Stimulated activated CD8-positive, alpha-beta memory T cell treated with anti-CD3 and anti-CD28 coated beads, Interleukin-15, amount 100 ng/mL, for 48 hours (primary cell): ENCODE measurements at places on chromosomes 11 and 22.

DNA sequence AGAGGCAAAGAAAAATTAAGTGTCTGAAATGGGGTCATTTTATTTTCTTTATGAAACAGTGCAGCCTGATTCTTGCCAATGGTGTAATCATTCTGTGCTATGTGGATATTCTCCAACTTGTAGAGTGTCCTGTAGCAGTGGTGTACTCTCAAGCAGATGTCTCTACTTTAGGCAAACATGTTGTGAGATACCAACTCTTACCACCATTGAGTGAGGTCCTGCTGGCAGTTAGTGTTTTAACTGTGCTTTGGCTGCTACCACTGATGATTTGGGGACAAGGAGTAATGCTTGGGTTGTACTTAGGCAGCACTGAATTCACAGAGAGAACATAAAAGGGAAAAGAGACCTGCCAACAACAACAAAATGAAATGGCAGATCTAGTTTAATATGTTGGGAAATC is 122.5 kb downstream of the APIP start:
- no peak for DNase-seq

DNA sequence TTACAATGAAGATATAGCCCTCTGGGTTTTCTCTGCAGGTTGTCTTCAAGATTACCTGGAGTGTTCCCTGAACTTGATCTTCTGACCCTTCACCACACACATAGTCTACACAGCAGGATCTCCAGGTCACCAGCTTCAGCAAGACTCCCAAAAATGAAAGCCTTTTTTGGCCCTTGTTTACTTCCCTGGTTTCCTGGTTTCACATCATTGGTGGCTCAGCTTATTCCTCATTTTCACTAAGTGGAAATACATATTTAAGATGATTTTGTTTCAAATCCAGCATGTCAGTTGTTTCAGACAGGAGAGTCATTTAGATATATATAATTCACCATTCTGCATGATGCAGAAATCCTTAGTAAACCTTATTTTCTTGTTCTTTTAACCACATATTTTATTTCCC is 41.6 kb upstream of the MPEG1 start:
- no peak for DNase-seq

DNA sequence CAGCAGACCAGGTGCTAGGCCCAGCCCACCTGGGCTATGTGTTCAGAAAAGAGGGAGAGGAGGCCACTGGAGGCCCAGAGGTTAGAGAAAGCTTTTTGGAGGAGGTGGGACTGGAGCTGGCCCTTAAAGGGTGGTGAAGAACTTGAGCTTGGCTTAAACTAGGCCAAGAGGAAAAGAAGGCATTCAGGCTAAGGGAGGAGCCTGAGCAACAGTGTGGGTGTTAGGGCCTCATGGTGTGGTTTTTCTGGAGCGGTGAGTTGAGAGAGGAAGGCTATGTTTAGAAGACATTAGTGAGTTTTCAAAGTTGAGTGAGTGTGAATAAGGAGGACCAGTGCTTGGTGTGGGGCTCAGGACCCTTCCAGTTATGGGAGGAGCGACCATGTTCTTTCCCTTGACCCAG is 6.2 kb downstream of the TAF6L start:
- DNase-seq: no peak

- no peak for DNase-seq
Observed at GRCh38 chr11:115693002-115693401, 188.8 kb upstream of the CADM1 start.

GRCh38 chr11:10444725-10445315 is 10.2 kb upstream of the AMPD3 start:
- DNase-seq: no peak

- no peak for DNase-seq
Observed at GRCh38 chr11:56841210-56841810, 92.8 kb upstream of the OR9G4 start.

DNA sequence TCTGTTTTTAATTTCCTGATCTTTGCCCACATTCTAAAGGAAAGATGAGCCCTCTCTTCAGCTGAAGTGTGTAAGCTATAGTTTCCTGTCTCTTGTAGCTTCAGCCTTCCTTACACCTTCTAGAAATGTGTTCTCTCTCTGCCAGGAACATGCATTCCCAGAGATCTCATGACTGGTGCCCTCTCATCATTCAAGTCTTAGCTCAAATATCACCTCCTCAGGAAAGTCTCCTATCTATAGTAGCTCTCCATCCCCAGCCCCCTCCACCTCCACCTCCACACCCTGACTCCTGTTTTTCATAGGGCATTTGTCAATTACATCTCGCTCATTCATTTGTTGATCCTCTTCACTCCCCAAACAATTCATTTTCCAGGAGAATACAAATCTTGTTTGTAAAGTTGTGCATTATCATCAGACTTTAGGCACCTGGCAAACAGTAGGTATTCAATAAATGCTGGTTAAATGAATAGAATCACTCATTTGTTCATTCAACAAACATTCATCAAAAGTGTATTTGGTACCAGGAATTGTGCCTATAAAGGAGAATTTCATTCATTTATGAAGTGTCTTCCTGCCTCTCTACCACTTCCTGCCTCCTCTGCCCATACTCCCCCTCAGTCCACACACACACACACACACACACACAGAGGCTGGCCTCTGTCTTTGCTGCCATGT is 160.3 kb downstream of the BBOX1 start:
- no peak for DNase-seq

DNA sequence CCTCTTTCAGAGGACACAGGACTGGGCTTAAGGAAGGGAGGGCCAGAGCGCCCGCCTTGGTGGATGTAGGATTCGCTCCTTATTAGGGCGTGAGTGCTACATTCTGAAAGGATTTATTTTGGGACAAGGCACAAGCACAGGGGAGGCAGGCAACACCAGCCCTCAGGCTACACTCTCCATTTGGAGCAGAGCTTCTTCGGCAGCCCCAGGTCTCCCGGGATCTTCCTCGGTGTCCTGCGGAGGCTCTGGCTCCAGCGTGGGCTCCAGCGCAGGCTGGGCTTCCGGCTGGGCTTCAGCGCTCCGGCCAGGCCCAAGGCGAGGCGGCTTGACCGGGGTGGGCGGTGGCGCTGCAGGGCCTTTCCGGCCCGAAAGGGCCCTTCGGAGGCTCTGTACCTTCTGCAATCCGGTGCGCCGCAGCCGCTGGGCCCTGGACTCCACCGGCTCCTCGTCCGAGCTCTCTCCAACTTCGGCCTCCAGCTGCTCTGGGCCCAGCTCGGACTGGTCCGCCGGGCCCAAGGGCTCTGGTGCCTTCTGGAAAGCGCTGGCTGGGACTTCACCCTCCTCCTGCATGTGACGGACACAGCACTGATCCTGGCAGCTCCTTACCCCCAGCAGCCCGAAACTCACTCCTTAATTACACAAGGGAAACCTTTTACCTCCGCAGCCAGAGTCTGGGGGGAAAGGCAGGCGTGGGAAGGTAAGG is 1.1 kb downstream of the CAVIN3 start:
- no peak for DNase-seq

DNA sequence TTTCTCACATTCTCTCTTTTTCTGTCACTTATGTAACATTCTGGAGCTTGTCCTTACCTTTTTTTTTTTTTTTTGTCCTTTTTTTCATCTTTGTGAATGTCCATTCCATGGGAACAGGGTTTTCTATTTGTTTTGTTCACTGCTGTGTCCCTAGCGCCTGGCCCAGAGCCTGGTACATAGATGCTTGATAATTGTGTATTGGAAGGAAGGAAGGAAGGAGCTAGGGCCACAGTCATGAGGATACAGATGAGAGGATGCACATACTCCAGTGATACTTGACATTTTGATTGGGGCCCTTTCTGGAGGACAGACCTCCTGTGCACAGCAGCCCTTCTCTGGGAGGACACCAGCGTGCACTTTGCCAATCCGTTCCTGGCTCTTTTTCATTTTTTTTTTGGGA is 68.9 kb downstream of the KIAA1671 start:
- DNase-seq: no peak

GRCh38 chr22:44956840-44957767 is 52.7 kb downstream of the PHF21B start:
- DNase-seq: no peak

DNA sequence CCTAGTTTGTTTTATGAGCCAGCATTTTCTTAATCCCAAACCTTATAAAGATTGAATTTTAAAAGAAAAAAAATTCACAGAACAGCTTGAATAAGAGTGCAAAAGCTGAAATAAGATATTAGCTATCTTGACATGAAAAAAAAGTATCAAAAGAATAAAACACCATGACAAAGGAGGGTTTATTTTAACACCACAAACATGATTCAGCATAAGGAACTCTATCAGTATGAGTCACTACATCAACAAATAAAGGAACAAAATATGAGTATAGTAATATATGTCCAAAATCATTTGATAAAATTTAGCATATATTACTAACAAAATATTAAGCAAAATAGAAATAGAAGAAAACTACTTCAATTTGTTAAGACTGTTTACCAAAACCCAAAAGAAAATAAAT is 9.6 kb upstream of the LMO1 start:
- DNase-seq: no peak

DNA sequence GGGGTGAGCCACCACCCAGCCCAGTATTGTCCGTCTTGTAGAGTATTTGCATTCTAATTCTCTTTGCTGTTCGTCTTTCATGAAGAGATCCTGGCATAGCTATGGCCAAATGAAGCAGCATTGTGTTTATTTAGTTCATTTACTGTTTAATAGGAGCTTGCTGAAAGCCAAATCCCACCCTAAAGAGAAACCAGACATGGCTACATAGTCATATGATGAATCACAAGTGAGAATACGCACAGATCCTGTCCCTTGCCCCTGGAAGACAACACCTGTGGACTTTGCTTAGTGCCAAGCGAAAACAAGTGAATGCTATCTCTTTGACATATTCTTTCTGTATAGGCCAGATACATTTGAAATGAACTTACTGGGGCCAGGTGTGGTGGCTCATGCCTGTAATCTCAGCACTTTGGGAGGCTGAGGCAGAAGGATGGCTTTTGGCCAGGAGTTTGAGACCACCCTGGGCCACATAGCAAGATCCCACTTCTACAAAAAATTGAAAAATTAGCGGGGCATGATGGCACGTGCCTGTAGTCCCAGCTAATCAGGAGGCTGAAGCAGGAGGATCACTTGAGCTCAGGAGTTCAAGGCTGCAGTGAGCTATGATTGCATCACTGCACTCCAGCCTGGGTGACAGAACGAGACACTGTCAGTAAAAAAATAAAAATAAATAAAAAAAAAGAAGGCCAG is 5.1 kb upstream of the ARFGAP3 start:
- DNase-seq: no peak

DNA sequence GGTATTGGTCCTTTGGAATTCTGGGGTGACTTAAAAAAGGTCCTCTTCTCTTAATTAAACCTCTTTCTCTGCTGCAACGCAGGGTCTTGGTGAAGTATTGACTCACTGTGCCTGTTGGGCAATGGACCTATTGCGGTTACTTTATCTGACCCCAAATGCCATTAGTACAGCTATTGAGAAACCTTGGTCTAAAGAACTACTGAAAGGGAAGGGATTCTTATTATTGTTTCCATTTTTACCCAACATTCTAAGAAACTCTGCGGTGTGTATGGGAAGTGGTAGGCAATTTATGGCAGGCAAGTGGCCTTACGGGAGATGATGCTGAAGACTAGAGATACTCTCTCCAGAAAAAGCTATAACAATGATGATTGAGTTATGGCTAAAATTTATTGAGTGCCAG is 12.5 kb downstream of the SLC6A5 start:
- DNase-seq: no peak

DNA sequence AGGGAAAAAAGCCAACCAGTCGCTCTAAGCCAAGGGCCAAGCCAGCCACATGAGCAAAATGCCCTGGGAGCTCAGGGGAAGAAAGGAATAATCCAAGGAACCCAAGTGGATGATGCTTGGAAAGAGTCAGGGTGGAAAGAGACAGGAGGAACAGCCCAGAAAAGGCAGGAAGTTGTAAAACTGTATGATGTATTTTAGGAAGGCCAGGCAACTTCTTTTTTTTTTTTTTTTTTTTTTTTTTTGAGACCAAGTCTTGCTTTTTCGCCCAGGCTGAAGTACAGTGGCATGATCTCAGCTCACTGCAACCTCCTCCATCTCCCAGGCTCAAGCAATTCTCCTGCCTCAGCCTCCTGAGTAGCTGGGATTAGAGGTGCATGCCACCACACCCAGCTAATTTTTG is 1.6 kb downstream of the LGALS12 start:
- DNase-seq: no peak

DNA sequence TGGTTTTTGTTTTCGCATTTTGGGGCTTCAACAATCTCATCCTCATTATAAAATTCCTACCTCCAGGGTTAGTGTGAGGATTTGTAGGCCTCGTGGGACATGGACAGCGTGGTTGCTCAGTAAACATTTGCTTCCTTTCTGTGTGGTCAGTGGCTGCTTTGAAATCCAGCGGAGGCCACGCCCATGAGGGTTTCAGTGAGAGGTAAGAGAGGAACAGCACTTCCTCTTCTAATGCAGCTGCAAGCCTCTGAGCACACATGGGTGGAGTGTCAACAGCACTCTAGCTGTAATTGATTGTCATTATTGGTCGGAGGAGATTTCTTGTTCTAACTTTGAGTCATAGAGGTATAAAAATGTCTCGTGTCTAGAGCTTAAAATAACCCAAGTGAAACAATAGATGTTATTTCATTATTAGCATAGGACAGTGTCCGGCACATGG is 6.0 kb upstream of the ARHGAP42 start:
- DNase-seq: no peak

DNA sequence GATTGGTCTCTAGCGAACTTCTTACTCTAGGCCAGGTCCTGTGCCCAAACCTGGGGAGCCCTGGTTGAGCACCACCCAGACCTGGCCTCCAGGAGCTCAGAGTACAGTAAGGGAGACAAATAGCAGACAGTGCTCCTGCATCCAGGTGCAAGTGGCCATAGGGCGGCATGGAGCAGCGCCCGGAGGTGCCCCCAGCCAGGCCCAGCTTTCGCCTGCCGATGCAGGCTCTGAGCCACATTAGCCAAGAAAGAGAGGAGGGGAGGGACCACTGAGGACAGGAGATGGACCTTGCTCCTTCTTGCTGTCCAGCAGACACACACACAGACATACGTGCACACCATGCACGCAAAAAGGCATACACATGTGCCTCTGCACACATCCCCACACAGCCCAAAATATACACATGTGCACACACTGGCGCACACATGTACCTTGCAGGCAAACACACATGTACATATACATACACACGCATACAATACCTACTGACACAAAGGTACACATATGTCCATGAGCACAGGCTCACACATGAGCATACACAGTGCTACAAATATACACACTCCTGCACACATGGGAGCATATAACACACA is 68.7 kb upstream of the FGF3 start:
- DNase-seq: no peak

DNA sequence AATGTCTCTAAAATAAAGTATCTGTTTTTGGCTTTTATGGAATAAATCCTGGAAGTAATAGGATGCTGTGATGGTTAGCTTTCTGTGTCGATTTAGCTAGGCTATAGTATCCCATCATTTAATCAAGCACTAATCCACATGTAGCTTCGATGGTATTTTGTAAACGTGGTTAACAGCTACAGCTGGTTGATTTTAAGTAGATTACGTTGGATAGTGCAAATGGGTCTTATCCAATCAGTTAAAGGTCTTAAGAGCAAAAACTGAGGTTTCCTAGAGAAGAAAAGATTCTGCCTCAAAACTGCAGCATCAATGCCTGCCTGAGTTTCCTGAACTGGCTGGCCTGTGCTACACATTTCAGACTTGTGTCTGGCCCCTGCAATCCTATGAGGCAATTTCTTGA is 314.2 kb upstream of the SORL1-AS1 start:
- no peak for DNase-seq
